ENCODE measurements at places on chromosomes 1 and 21.

DNA sequence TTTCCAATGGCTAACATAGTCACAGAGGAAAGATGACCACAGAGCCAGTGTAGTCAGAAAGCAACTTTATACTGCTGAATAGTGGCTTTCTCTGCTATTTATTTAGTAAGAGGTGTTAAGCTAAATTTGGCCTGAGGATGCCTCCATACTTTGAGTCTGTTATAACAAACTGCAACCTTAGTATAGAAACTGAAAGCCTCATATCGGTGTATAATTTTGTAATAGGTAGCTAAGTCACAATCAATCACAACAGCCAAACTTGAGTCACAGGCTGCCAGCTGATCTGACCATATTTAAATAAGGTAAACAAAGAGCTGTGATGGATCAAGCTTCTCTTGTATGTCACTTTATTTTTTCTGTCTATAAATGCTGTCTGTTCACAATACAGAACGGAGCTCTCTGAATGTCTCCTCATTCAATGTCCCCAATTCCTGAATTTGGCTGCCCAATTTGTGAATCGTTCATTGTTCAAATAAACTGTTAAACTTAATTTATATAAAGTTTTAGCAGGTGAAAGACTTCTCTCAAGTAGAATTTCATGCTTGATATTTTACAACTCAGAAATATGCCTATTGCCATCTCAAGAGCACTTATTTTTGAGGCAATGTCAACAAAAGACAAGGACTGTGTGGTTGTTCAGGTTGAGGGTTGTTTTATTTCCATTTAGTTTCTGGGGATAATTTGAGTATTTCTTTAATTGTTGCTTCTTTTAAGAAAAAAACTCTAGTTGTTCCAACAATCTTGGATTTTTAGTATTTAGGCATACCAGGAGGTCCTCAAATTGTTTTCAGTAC, 339.7 kb upstream of the B3GALT2 start:
- DNase-seq = no peak

GRCh38 chr1:222616525-222616924, 1.4 kb upstream of the MIA3 start:
- no peak for DNase-seq

DNA sequence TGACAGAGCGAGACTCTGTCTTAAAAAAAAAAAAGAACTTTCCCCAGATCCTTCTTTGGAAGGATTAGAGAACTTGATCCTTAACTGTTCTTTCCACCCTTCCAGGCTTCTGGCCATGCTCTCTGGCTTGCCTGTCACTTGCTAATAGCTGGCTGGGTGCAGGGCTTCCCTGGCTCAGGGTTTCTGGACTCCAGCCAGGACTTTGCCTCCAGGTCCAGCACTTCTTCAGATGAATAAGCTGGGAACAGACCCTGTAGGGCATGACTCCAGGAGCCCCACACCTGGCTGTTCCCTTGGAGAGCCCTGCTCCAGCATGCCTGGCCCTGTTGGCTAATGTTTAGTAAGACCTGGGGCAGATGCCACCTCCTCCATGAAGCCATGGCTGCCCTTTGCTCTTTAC, 3.3 kb upstream of the NT5C1A start:
- DNase-seq = no peak

GRCh38 chr21:35510957-35511695, 462.0 kb upstream of the RUNX1 start:
- DNase-seq = no peak

GRCh38 chr1:231357187-231357772, 19.2 kb downstream of the SPRTN start:
- no peak for DNase-seq

- DNase-seq = no peak
Measured at GRCh38 chr1:234735916-234736315, 125.9 kb upstream of the IRF2BP2 start.

GRCh38 chr1:221316491-221317056, 425.3 kb downstream of the DUSP10 start:
- no peak for DNase-seq

DNA sequence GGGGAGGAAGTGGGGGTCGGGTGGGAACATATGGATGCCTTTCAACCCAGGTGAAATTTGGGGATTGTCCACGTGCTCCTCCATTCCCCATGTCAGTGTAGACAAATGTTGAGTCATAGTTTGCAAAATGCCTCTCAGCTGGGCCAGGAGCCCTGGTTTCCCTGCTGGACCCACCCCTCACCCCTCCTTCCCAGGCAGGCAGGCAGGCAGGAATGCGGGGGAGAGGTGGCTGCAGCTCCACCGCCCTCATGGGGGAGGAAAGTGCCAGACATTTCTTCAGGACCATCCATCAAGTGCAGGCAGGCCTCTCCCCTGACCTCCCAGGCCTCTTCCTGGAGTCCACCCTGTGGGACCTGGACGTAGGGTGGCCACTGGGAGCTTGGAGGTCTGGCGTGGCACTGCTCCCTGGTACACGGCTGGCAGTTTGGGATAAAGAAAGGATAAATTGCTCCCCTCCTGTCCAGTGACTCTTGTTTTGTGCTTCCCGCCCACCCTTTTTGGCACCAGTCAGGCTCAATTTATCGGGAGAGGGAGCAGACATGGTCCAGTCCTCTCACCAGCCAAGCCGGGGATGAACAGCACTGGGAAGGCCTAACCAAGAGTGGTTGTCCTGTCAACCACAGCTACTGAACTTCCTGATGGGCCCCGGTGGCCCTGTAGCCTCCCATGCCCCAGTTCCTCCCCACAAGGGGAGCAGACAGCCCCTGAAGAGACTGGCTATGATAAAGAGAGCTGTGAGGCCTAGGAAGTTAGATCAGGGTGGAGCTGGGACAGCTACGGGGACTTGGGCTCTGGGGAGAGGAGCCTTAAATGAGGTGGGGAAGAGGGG, 18.9 kb downstream of the NPR1 start:
- DNase-seq = peak; percentile 61

GRCh38 chr1:236795757-236796667, 920 bp downstream of the MTR start:
- DNase-seq = peak; percentile 57

- DNase-seq = no peak
Measured at GRCh38 chr1:212531796-212532195, 76.8 kb upstream of the ATF3 start.

- no peak for DNase-seq
Measured at GRCh38 chr1:17118706-17119075, 560 bp downstream of the PADI2 start.

- DNase-seq = peak; percentile 17
Measured at GRCh38 chr21:44083631-44084291, 23.4 kb upstream of the PWP2 start.

DNA sequence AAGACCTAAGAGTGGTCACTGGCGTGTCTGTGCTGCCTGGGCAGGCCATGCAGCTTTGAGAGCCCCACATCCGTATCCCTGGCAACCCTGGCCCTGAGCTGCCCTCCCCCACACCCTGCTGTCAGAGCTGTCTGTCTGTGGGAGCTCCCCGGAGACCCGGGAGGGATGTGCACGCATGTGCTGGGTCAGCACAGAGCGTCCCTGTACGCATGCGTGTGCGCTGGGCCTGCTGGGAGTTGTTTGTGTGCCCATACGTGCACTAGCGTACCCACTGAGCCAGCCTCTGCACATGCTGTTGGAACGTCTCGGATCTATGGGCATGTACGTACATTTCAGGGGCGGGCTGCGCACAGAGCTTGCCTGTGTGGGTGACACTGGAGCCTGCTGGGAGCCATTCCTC, 89.3 kb downstream of the EPHB2 start:
- DNase-seq = no peak

GRCh38 chr1:57319791-57320190, 104.1 kb downstream of the DAB1 start:
- DNase-seq = no peak

GRCh38 chr1:93352376-93352775, 6.7 kb downstream of the DR1 start:
- no peak for DNase-seq

DNA sequence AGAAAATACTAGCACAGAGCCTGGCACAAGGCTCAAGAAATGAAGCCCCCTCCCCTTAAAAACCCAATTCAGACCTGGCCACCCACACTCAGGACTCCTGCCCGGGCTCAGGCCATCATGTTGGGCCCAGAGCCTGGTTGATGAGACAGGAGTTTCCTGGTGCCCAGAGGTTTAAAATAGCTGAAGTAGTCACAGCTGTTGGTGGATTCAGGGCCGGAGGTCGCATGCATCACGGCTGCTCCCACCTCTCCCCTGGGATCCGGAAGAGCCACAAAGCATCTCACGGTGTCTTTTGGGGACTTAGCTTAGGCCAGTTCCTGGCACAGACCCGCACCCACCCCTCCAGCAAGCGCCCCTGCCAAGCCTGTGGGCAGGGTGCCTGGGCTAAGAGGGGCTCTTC, 2.6 kb upstream of the PADI2 start:
- DNase-seq = no peak

- DNase-seq = no peak
Measured at GRCh38 chr1:87344231-87344630, 15.6 kb downstream of the LMO4 start.

- DNase-seq = peak; percentile 63
Measured at GRCh38 chr1:10431070-10431730, 967 bp downstream of the CENPS start.

GRCh38 chr1:207049514-207049913, 1.5 kb downstream of the YOD1 start:
- DNase-seq = no peak

DNA sequence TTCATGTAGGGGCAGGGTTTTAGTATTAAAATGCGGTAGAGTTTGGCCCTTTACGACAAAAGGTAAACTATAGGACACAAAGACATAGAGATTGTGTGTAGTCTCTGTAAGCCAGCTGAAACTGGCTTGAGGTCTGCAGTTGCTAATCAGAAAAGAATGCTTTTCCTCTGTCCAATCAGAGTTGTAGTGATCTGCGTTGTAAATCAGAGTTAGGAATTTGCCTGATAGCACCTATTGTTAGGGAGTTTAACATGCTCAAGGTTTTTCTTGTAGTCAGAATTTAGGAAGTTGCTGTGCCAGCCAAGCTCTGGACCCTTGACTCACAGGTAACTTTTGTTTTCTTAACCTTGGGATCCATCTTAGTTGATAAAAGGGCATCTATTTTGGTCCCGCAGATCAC, 61.2 kb upstream of the VTCN1 start:
- DNase-seq = no peak

DNA sequence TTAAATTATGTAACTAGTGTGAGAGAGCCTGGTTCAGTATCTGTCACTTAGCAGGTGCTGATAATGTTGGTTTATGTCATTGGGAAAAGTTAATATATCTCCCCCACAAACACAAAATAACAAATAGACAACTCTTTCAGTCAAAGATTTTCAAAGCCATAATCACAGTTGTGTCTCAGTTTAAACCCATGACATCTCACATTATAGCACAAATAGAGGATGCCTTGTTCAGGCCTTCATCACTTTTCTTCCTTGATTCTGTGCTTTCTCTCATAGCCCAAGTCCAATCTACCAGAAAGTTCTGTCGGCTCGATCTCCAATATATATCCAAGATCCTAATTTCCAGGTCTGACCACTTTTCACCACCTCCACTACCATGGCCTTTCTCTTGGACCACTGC, 6.2 kb upstream of the EPS15 start:
- DNase-seq = no peak

GRCh38 chr1:18880585-18880984, 21.1 kb upstream of the TAS1R2 start:
- no peak for DNase-seq

- DNase-seq = no peak
Measured at GRCh38 chr21:9735421-9735961, 785.9 kb upstream of the TPTE start.
